Caki2 (cell line): ENCODE measurements at places on chromosomes 2 and 18. TPM values are rescaled to one million over a fixed set of nuclear protein-coding genes. Genes with fewer than 3 reads are reported as not detected.

DNA sequence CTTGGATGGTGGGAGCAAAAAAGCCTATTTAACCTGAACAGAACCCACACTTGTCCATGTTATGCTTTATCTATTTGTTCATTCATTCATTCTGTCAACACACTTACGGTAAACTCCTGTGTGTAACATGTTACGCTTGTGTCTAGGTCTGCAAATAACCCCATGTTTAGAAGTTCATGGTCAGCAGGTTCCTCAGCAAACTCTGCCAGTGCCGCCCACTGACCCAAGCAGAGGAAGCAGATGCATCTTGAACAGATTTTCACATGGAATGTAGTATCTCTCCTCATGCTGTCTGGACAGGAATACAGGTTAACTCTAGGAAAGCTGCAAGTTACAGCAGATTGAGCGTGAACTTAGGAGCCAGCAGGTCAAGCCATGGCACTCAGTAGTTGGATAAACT is 213.7 kb upstream of the COPS8 start:
- DNase-seq = no peak

DNA sequence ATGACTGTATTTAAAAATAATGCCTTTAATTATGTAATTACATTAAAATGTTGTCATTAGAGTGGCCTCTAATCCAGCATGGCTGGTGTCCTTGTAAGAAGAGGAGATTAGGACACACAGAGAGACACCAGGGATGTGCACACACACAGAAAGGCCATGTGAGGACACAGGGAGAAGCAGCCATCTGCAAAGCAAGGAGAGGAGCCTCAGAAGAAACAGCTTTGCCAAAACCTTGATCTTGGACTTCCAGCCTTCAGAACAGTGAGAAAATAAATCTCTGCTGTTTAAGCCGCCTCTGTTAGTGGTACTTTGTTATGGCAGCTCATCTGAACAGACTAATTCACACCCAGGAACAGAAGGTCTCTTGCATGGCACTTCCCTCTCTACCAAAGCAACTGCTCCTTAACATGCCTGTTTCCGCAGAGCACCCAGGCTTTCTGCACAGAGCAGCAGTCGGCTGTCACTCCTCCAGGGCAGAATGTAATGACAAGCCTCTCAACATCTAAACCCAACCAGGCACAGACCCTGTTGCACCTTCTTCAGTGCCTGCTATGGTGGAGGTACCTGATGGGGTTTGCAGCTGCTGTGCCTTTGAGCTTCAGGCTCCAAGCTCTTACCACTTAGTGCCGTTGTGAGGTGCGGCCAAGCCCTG is 377.7 kb downstream of the TDRD15 start:
- no peak for DNase-seq

- no peak for DNase-seq
Observed at GRCh38 chr2:127090281-127091120, 16.5 kb downstream of the BIN1 start.

The ZC3H6 gene
- total RNA-seq = 0.70 and 8.6 TPM in 2 replicates

DNA sequence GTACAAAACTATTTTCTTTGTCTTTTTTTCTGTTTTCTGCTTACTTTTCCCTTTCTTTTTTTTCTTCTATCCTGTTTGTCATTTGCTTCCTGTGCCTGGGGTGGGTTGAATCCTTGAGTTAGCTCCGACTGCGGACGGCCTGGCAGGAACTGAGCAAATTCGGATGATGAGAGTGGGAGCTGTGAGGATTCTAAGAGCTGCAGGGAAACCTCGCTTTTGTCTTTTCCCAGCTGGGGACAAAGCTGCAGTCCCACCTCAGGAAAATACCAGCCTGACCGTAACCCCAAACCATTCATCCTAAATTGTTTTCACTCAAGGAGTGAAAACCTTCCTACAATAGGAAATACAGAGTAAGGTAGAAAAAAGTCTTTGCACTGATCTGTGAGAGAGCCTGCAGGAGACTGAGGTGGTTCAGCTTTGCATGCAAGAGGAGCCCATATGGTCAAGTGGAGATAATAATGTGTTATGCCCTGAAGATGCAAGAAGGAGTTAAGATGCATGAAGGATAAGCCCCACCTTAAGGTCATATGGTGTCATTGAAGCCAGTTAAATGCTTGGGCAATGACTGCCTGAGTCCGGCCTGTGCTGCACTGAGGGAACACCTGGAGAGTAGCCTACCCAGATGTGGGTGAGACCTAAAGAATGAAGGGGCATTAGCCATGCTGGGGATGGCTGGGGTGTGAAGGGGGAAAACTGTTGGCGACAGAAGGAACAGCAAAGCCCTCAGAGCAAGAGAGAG is 31.7 kb upstream of the ARL4C start:
- DNase-seq = no peak

DNA sequence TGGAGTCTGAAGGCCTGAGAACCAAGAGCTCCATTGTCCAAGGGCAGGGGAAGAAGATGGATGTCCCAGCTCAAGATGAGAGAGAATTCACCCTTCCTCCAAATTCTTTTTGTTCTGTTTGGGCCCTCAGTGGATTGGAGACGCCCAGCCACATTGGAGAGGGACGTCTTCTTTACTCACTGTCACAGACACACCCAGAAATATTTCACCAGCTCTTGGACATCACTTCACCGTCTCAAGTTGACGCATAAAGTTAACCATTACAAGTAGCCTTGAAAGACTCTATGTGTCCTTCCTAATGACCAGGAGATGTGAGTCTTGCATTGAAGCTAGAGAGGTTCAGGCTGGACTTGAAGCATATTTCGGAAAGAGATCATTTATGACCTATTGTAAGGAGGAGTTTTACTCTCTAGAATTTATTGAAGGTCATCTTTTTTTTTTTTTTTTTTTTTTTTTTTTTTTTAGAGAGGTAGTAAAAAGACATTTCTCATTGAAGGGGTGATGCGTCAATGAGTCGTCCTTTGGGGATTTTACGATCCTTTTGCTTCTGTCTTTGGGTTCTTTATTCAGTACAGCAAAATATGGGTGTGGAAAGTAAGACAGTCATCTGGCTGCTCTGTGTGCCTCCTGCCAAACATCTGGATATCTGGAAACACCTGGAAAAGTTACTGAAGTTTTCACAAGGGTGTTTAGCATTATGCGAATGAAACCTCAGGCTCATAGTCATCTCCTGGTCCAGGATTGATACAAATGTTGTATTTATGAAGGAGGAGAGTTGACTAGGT is 118.1 kb downstream of the PRPF40A start:
- peak; percentile 25 for DNase-seq

- no peak for DNase-seq
Observed at GRCh38 chr2:109218087-109218791, 89.2 kb downstream of the SH3RF3 start.

- DNase-seq = no peak
Observed at GRCh38 chr2:181188605-181189004, 208.2 kb downstream of the UBE2E3 start.

GRCh38 chr2:230674401-230674800 is 38.2 kb upstream of the CAB39 start:
- no peak for DNase-seq

The WDR12 gene
- 70.9 and 76.4 TPM in 2 replicates for total RNA-seq

DNA sequence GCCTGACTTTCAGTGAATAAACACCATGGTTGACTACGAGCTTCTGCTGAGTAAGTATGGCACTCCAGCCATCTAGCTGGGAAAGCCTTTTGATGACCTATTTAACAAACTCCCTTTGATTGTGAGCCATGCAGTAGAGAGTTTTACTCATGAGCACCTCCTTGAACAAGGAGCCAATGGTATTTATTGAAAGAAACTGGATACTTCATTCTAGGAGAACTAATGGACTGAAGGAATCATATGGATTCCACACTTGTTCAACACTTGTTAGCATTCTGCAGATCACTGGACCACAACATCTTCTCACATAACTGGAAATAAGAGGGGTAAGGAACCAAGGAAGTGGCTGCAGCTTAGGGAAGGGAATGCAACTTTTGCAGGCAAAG is 320.9 kb upstream of the ETAA1 start:
- DNase-seq = peak; percentile 3

The SFT2D3 gene
- total RNA-seq = 3.4 and 6.6 TPM in 2 replicates
